ENCODE measurements at places on chromosomes 12 and 14.

DNA sequence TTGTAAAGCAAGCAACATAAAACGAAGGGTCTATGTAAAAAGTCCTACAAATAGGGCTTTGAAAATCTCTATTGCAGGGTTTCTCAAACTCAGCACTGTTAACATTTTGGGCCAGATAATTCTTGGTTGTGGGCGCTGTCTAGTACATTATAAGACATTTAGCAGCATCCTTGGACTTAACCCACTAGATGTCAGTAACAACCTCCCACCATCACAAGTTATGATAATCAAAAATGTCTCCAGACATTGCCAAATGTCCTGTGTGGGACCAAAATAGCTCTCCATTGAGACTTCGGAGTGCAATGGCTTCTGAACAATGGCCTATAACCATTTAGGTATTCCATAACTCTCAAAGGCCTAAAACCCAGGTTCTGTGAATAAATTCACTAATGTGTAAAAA is 22.9 kb upstream of the DHRS7 start:
- peak; percentile 15 for DNase-seq

DNA sequence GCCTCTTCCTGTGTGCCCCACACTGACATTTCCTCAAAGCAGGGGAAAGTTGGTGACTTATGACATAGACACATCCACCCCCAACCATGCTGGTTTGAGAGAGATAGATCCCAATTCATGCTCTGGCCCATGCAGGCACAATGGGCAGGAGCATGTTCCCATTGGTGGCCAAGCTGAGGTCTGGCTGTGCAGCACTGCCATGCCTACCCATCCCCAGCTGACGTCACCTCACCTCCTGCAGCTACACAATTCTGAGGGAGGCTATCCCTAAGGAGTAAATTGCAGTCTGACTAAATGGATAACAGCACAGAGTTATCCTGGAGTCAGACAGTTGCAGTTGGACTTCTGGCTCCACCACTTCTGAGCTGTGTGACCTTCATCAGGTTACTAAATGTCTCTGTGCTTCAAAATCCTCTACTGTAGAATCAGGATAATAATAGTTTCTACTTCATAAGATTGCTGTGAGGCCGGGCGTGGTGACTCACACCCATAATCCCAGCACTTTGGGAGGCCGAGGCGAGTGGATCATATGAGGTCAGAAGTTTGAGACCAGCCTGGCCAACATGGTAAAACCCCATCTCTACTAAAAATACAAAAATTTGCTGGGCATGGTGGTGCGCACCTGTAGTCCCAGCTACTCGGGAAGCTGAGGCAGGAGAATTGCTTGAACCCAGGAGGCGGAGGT is 323.9 kb downstream of the BCL11B start:
- no peak for DNase-seq

- DNase-seq: no peak
These were observed 35.8 kb downstream of the ETV6 start for GRCh38 chr12:11685316-11685715.

DNA sequence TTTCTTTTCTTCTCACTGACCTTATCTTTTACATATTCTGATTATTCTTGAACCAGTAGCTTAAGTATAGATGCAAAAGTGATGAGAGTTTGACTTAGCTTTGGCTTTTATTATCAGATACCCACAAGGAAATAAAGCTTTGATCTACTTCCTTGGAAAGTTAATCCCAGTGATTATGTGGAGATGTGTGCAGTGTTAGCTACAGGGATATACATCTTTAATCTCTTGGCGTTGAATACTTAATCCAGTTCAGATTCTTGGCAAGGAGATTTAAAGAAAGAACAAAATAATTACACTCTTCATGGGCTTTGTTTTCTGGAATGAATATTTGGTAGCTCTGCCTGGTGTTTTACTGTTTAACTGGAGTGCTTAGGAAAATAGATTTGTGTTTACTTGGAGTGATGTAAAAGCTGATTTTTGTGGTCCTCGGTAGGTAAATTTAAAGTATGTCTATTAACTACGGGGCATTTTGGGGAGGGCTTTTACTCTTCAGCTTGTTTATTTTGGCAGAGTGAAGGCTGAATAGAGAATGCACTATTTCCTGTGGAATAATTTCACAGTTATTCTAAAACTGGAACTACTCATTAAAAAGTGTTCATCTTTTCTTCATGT is 150.1 kb upstream of the LRIG3 start:
- peak; percentile 26 for DNase-seq

- DNase-seq: no peak
These were observed at the start of gene SERPINA9 for GRCh38 chr14:94476023-94476422. Gene SERPINA9 (minus strand): TSS chr14:94476197. CDS start chr14:94469840, 6,357 bp downstream.

DNA sequence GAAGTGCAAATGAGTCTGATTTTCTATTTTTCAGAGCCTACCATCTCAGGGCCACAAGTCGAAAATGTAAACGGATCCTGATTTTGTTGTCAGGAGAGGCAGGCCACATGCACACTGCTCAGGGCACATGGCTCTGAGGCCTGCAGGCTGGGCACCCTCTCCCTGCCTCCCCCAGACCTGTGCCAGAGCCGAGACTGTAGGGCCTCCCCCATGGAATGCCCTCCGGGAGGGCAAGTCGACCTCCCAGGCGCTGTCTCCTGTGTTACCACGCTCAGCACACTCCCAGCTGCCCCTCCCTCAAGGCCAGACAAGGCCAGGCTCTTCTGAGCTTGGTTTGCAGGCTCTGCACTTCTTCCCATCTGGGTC is 121.7 kb downstream of the CRACR2A start:
- no peak for DNase-seq

- DNase-seq: no peak
These were observed 190.5 kb upstream of the PLXNC1 start for GRCh38 chr12:93957870-93958269.

DNA sequence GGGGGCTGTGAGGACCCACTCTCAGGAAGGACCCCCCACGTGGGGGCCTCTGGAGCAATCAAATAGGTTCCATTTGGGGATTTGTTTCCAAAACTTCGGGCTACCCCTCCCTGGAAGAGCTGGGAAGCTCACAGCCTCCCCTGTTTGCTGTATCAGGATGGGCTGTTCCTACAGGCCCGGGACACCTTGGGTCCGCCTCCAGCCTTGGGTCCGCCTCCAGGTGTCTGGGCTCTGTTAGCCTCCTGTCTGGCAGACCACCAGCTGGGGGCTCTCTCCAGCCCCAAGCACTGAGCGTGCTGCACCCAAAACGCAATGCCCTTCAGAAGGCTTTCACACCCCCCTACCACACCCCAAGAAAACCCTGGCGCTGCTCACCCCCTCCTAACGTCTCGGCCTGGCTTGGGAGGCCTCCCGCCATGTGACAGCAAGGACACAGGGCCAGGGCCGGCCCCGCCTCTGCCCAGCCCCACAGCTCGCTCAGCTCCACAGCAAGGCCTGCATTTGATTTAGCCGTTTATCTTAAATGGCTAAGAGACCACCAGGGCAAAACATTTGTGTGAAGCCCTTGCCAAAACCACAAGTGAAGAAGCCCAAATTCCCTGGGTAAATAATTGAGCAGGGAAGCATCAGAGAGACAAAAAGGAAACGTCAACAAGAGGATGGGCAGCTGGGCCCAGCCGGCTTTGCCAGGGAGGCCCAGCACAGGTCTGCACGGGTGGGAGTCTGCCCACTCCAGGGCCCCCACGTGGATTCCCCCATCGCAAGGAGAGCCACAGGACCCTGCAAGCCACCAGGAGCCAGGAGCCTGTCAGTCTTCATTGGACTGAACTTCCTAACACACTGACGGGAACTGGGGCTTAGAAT is 39.9 kb downstream of the BCL11B start:
- DNase-seq: no peak

- no peak for DNase-seq
These were observed 26.0 kb downstream of the MYBPC1 start for GRCh38 chr12:101620762-101621133.

DNA sequence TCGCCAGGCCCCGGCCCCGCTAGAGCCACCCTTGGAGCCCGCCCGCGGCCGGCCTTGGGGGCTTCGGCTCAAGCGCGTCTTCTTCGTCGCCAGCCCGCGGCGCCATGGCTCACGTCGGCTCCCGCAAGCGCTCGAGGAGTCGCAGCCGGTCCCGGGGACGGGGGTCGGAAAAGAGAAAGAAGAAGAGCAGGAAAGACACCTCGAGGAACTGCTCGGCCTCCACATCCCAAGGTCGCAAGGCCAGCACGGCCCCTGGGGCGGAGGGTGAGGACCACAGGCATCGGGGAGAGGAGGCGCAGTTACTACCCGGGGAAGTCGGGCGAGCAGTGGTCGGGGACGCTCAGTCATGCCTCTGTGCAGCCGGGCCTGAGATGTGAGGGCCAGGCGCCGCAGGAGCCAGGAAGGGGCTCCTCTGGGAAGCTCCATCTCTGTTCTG is 573 bp downstream of the ARL6IP4 start:
- no peak for DNase-seq

- no peak for DNase-seq
These were observed 269.3 kb upstream of the NPAS3 start for GRCh38 chr14:32669391-32669790.

GRCh38 chr12:31895449-31896150 is 63.6 kb upstream of the RESF1 start:
- no peak for DNase-seq

- DNase-seq: no peak
These were observed 42.3 kb upstream of the MDM1 start for GRCh38 chr12:68374307-68374982.

GRCh38 chr14:59337141-59337611 is 128.0 kb downstream of the GPR135 start:
- no peak for DNase-seq

DNA sequence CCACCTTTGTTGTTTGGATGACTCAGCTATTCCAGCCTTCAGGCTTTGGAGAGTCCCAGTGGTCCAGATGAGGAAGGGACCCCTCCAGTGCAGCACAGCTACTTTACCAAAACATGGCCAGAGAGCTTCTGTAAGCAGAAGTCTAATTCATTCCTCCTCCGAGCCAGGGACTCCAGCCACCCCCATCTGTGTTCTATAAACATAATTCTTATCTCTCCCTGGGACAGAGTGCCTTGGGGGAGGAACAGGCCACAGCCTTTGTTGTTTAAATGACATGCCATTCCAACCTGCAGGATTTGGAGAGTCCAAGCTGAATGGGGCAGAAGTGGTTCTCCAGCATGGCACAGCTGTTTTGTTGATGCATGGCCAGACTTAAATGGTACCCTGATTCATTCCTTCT is 994.0 kb downstream of the TRHDE start:
- no peak for DNase-seq

GRCh38 chr12:29131539-29131938 is 17.5 kb upstream of the FAR2 start:
- DNase-seq: no peak

GRCh38 chr12:50720085-50720484 is 43.8 kb upstream of the ATF1 start:
- no peak for DNase-seq

DNA sequence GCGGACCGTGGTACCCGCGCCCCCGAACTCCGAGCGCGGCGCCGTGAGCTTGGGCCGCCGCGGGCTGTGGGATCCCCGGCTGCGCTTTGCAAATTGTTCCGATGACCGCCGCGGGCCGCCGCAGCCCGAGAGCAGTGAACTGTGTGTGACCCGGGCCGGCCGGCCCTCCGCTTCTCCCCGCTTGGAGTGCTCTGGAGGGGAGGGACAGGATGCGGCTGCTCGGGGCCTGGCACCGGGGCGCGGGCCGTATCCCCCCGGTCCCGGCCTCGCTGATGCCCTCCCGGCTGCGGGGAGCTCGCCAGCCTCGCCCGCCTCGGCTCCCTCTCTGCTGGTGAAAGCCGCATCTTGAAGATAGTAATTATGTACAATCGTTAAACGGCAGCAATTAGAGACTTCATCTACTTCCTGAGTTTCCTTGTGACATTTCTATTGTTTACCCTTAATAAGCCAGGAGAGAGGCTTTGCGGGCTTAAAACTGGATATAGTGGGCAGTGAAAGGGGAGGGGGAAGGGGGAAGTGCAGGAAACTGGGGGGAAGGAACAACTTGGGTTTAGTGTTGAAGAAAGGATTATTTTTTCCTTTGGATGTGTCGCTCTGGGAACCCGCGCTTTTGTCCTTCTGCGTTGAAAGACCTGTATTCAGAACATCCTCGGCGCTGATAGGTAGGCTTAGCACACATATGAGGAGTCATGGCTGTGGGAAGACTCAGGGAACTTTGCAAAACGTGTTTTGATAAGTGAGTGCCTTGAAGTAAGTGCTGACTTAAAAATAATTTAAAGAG is 1.2 kb downstream of the PELI2 start:
- peak; percentile 66 for DNase-seq

DNA sequence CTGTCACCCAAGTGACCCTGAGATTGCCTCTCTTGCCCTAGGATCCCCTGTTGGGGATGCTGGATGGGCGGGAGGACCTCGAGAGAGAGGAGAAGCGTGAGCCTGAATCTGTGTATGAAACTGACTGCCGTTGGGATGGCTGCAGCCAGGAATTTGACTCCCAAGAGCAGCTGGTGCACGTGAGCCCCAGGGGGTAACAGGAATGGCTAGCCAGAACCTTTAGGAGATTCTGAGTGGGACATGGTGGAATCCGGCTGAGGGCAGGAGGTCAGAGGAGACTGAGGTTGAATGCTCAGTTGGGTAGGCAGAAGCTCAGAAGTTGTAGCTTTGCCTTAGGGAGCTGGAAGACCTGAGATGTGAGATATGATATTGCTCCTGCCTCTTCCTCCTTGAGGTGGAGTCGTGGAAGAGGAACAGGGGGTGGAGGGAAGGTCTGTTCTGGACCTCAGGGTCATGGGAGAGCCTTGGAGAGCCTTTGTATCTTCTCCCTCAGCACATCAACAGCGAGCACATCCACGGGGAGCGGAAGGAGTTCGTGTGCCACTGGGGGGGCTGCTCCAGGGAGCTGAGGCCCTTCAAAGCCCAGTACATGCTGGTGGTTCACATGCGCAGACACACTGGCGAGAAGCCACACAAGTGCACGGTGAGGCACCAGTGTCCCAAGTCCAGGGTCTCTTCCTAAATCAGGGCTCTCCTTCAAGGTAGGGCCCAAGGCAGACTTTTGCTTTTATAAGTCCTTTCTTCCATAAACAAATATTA is 6.3 kb downstream of the GLI1 start:
- DNase-seq: no peak

DNA sequence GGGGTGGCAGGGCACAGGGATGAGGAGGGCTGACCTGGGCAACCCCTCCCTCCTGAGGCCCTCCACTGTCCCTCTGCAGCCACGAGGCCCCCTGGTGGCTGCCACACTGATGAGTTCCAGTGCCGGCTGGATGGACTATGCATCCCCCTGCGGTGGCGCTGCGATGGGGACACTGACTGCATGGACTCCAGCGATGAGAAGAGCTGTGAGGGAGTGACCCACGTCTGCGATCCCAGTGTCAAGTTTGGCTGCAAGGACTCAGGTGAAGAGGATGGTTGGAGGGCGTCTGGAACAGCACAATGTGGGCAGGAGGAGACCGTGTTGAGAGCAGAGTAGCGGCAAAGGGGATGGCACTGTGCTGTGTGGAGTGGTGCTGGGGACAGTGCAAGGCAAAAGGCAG is 25.7 kb upstream of the LRP1-AS start:
- no peak for DNase-seq

- peak; percentile 12 for DNase-seq
These were observed 601 bp downstream of the ZNF839 start for GRCh38 chr14:102320033-102320660.

DNA sequence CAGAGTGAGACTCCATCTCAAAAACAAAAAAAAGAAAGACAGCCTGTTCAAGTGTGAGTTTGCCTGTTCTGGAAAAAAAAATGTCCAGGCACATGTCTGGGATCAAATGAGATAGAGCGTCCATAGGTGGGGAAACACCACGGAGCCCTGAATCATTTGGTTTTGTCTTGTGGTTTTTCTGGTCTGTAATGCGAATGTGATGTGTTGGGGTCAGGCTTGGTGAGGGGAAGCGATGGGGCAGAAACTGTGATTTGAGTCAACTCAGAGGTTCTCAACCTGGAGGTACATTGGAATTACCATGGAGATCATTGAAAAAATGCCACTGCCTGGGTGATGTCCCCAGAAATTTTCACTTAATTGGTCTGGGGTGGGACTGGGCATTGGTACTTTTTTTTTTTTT is 183.9 kb upstream of the PWP1 start:
- DNase-seq: no peak

- no peak for DNase-seq
These were observed 27.2 kb downstream of the CALM1 start for GRCh38 chr14:90424075-90424474.
